ENCODE measurements at places on chromosomes 11 and 22. TPM values are rescaled to one million over a fixed set of nuclear protein-coding genes. Genes with fewer than 3 reads are reported as not detected.

MRGPRX4 gene
- total RNA-seq: not detected

TSPAN32 gene
- 7.0 TPM for total RNA-seq

MMP10 gene
- total RNA-seq: 0.12 TPM

OR6T1 gene
- total RNA-seq: not detected

ROBO4 gene
- total RNA-seq: 25.2 TPM

KBTBD3 gene
- 21.1 TPM for total RNA-seq

ANKK1 gene
- 0.47 TPM for total RNA-seq

MS4A6A gene
- total RNA-seq: 50.2 TPM

CDC42EP1 gene
- 40.2 TPM for total RNA-seq

UCP3 gene
- 1.2 TPM for total RNA-seq

OR10A2 gene
- not detected for total RNA-seq

CRYAB gene
- total RNA-seq: 54.8 TPM

P2RY6 gene
- 1.5 TPM for total RNA-seq

All from metanephros (tissue), 2 donors.